ENCODE measurements at places on chromosomes 4 and X. TPM values are rescaled to one million over a fixed set of nuclear protein-coding genes. Genes with fewer than 3 reads are reported as not detected.

DNA sequence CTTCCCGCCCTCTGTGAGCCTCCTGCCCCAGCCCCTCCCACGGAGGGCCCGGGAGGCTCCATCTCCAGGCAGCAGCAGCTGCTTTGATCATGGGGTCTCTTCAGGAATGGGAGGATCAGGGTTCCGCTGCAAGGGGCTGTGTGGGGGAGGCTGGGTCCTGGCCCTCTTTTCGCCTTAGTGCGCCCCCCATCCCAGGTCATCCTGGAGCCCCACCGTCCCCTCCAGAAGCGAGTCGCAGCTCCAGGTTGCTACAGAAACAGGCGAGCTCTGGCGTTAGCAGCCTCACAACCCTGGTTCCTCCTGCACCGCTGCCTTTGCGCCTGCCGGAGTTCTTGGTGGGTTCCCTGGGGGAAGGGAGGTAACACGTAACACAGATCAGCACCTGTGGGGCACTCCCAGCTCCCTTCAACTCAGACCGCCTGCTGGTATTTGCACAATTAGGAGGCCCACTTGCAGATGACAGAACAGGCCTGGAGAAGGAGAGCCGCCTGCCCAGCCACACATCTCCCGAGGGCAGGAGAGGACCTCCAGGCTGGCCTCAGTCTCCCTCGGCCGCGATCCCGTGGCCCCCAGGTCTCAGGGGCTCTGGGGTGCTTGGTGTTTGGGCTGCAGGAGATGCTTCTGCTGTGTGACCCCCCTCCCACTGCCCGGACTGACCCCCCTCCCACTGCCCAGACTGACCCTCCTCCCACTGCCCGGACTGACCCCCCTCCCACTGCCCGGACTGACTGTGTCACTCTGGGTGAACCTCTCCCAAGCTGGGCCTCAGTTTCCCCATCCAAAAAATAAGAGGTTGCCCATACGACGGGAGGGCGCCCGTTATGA, 64.2 kb upstream of the ADRA2C start:
- no peak overlapping the region for H3K4me3 ChIP-seq
- no peak for DNase-seq
- H3K27ac ChIP-seq, result no peak overlapping the region
- H3K4me1 ChIP-seq, result no peaks in the 10 kb centered on the region

Gene NR3C2
- 9.9 TPM for total RNA-seq

Gene TEX13C
- total RNA-seq, result not detected

Gene SRPX2
- total RNA-seq, result 48.2 TPM

Gene LRRC66
- 0.99 TPM for total RNA-seq

- no peak overlapping the region for H3K27ac ChIP-seq
- no peak overlapping the region for H3K4me3 ChIP-seq
- H3K4me1 ChIP-seq, result no peaks in the 10 kb centered on the region
Observed at GRCh38 chr4:25874655-25875054, 11.9 kb upstream of the SEL1L3 start.

- no peaks in the 10 kb centered on the region for H3K36me3 ChIP-seq
- no peak overlapping the region for H3K27ac ChIP-seq
- no peak overlapping the region for H3K4me3 ChIP-seq
- DNase-seq, result no peak
Observed at GRCh38 chr4:106481801-106482200, 113.2 kb upstream of the GIMD1 start.

DNA sequence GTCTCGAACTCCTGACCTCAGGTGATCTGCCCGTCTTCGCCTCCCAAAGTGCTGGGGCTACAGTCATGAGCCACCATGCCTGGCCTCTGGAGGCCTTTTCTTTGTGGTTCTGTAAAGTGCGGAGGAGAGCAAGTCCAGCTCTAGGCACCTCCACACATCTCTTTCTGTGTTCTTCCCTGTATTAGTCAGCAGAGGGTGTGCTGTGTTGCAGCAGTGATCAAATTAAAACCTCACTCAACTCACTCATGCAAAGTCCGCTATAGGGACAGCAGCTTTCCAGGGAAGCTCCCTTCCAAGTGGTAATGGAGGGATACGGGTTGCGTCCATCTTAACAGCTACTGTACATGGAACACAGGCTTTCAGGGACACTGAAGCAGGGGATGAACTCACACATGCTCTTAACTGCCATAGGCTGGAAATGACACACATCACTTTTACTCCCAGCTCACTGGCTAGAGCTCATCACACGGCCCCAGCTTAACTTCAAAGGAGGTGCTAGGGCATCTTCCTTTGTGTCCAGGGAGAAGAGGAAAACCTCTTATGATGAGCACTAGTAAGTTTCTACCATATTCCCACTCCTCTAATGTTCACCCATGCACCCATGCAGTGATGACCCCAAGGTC, 36.0 kb upstream of the CCNG2 start:
- DNase-seq, result no peak
- no peak overlapping the region for H3K27ac ChIP-seq
- H3K36me3 ChIP-seq, result no peaks in the 10 kb centered on the region
- H3K4me3 ChIP-seq, result no peak overlapping the region

- H3K36me3 ChIP-seq, result no peaks in the 10 kb centered on the region
- no peak overlapping the region for H3K4me3 ChIP-seq
- H3K27me3 ChIP-seq, result no peaks in the 10 kb centered on the region
- no peak overlapping the region for H3K27ac ChIP-seq
Observed at GRCh38 chr4:184843984-184844554, 18.3 kb upstream of the ACSL1 start.

Gene ARHGAP4
- total RNA-seq, result 36.0 TPM

DNA sequence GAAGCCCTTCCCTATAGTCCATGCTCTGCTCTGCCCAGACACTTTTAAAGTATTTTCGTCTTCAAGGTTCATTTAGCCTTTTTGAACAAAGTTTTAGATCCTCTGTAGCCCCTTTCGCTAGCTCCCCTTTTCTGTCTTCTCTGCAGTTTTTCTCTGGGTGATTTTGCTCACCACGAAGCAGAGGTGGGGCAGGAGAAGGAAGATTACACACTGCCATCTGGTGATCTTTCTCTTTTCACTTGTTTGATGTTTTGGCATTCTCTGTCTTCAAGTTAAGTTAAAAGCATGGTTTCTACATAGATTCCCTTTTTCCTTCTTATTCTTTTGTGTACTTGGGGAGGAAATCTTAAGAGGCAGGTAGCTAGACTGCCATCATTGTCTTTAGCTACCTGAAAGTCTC, 43.9 kb downstream of the CC2D2A start:
- H3K36me3 ChIP-seq, result peaks cover 5% of the 10 kb centered on the region
- no peak overlapping the region for H3K27ac ChIP-seq
- H3K4me1 ChIP-seq, result no peaks in the 10 kb centered on the region
- no peak for DNase-seq

GRCh38 chrX:17833954-17834353, 27.1 kb downstream of the RAI2 start:
- no peaks in the 10 kb centered on the region for H3K4me1 ChIP-seq
- no peak overlapping the region for H3K27ac ChIP-seq
- H3K4me3 ChIP-seq, result no peak overlapping the region
- no peaks in the 10 kb centered on the region for H3K27me3 ChIP-seq
- H3K36me3 ChIP-seq, result no peaks in the 10 kb centered on the region

DNA sequence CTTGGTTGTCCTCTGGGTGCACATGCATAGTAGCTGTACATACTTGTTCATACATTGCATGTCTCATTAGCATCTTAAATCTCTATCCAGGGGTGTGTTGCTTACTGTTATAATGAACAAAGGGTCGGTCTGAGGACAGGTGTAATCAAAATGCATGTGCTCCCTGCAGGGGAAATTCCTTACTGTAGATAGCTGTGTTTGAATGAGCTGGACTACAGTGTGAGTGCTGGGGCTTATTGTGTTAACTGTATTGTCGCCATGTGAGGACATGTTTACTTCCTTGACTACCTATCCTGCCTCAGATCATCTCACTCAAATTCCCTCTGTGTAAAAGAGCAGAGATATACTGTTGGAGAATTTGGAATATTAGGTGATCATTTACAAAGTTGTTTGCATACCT, 98.7 kb downstream of the KLHL34 start:
- no peaks in the 10 kb centered on the region for H3K36me3 ChIP-seq
- H3K27ac ChIP-seq, result no peak overlapping the region
- H3K4me1 ChIP-seq, result no peaks in the 10 kb centered on the region

DNA sequence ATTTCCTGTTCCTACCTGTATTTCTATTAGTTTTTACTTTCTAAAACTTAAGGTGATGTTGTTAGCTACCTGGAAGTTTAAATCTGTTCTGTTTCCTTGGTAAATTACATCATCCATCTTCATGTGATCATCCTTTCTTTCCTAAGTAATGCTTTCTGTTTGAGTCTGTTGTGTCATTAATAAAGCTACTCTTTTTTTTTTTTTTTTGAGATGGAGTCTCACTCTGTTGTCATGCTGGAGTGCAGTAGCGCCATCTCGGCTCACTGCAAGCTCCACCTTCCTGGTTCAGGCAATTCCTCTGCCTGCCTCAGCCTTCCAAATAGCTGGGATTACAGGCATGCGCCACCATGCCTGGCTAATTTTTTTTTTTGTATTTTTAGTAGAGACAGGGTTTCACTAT, 73.3 kb downstream of the FIP1L1 start:
- H3K36me3 ChIP-seq, result peaks cover 2% of the 10 kb centered on the region
- H3K27ac ChIP-seq, result no peak overlapping the region
- DNase-seq, result no peak
- H3K4me1 ChIP-seq, result peaks cover 3% of the 10 kb centered on the region
